Fibroblast of skin of left quadriceps (primary cell): ENCODE measurements at places on chromosomes 5 and 9.

DNA sequence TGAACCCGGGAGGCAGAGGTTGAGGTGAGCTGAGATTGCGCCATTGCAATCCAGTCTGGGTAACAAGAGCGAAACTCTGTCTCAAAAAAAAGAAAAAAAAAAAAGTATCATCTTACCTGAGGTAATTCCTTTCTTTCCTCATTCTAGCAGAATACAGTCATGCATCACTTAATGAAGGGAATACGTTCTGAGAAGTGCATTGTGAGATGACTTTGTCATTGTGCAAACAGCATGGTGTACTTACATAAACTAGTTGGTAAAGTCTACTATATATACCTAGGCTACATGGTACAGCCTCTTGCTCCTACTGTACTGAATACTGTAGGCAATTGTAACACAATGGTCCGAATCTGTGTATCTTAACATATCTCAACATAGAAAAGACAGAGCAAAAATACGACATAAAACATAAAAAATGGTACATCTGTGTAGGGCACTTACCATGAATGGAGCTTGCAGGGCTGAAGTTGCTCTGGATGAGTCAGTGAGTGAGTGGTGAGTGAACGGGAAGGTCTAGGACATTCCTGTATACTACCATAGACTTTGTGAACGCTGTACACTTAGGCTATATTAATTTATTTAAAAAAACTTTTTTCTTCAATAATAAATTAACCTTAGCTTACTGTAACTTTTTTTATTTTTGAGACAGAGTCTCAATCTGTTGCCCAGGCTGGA lies 100.4 kb downstream of the GLDC start:
- no peak for DNase-seq

DNA sequence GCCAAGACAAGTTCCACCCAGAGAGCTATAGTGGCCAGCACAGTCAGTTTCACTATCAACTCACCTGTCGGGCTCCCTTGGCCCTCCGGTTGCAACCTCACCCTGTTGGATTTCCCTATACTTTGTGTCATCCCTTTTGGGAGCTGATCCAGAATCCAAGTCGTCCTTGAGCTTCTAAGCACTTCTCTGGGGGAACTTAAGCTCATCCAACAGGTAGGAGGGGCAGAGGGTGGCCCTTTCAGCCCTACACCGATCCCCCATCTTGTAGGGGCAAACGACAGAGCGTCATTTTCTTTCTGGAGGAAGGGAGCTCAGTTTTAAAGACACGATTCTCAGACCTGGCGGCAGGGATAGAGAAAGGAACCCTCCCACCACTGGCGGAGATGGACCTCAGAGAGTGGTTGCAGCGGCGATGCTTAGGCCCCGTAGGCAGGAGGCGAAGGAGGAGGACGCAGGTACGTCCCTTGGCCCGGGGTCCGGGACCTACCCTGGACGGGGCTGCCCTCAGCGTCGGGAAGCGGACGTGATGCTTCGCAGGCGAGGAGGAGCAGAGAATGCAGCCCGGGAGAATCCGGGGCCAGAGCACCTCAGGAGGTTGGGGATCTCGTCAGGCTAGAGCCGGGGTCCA lies 519 bp downstream of the ZER1 start:
- DNase-seq = no peak

GRCh38 chr9:35636135-35636876 lies 14.4 kb downstream of the SIT1 start:
- no peak for DNase-seq

DNA sequence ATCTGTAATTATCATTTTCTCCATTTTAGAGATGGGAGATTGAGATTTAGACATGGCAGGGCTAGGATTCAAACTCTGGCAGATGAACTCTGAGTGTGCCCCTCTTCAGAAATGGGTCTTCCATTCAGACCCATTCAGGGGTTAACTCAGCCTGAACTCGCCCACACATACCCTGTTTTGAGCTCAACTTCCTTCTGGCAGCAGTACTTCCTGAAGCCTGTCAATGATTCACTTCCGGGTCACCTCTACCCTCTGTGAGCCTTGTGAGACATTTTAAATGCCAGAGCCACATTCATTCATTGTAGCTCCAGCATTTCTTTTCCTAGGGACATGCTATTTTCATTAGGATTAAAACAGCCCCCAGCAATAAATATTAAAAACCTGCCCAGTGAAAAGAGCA lies 209.3 kb upstream of the SLC24A2 start:
- no peak for DNase-seq

- no peak for DNase-seq
Observed at GRCh38 chr9:123036893-123037545, 3.6 kb downstream of the GPR21 start.

DNA sequence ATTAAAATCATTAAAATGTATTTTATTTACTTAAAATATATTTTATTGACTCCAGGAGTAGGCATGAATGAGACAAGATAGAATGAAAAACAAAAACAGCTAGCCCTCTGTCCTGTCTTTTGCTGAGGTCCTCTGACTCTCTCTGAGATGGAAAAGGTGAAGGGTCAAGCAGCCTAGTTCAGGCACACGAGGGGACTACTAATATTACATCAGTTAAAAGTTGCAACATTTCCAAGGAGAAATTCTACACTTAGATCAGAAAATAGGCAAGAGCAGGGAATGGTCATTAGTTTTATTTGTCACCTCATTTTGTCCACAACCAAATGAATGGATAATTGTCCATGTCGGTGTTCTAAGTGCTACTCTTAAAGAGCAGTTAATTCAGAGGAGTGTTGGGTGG lies 148.5 kb downstream of the CDH10 start:
- DNase-seq = no peak

DNA sequence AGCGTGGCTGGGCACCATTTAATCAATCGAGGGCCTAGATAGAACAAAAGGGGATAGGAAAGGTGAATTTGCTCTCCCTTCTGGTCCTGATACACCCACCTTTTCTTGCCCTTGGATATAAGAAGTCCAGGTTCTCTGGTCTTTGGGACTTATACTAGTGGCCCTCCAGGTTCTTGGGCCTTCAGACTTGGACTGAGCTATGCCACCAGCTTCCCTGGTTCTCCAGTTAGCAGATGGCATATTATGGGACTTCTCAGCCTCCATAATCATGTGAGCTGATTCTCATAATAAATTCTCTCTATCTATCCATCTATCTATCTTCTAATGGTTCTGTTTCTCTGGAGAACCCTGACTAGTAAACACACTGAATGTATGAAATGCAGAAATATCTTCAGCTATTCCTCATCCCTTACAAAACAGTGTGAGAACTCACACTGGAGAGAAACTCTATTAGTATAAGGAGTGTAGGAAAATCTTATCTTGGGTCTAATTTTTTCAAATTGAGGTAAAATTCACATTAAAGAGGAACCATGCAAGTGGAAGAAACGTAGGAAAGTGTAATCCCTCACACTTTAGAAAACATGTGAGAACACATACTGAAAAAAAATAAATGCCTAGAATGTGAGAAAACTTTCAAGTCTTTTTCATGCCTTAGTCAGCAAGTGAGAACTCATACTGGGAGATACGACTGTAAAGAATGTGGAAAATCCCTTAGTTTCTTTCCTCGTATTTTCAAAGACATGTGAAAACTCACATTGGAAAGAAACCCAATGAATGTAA lies 15.5 kb downstream of the PCDHB15 start:
- no peak for DNase-seq

DNA sequence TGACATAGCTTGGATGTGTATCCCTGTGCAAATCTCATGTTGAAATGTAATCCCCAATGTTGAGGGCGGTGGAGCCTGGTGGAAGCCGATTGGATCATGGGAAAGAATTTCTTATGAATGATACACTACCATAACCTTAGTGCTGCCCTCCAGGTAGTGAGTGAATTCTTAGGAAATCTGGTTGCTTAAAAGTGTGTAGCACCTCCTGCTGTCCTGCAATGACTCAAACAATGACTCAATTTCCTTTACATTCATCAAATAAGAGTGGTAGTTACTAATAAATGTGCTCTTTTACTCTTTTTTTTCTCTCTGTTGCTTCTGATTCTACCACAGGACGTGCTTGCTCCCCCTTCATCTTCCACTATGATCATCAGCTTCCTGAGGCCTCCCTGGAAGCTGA lies 1696.0 kb upstream of the CDH9 start:
- DNase-seq = no peak

- DNase-seq = no peak
Observed at GRCh38 chr9:70192707-70193106, 66.1 kb upstream of the SMC5 start.

DNA sequence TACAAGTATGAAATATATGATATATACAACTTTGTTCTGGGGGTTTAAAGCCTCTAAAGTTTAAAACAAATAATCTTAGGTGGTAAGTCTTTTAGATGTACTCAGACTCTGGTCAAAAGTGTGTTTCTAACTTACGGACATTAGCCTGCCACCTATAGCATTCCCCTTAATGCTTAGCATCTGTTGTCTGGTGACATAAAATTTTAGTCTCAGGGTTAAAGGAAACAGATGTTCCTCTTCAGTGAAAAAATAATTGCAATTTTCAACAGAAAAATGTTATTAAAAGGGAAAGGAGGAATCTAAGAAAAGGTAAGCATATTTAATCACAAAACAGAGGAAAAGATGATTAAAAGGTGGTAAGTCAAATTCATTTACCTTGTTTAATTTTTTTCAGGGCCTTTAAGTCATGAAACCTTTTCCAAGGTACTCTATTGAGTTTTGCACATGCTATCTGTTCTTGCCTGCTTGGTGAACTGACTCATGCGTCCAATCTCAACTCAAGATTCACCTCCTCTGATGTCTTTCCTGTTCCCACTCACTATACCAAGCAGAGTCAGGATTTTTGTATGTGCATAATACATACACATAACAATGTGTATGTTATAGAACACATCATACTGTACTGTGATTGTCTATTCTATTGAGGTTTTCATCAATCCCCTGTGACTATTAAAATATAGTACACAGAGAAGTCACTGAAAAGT lies 7.9 kb downstream of the TMEM167A start:
- DNase-seq = no peak

DNA sequence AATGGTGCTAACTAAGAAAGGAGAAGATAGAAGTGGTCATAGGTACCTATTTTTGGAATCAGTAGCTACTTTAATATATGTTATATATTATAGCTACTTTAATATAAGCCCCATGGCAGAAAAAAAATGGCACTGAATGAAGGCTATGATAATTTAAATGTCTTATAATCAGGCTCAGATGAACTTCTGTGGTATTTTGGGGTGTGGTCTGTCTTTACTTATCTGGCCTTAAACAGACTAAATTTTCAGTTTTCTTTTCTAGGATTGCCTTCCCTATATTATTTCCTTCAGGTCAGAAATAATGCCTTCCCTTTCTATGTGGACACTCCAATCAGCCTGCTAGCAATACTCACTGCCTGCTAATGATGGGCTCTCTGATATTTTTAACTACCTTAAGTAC lies 292.3 kb downstream of the SLF1 start:
- no peak for DNase-seq

DNA sequence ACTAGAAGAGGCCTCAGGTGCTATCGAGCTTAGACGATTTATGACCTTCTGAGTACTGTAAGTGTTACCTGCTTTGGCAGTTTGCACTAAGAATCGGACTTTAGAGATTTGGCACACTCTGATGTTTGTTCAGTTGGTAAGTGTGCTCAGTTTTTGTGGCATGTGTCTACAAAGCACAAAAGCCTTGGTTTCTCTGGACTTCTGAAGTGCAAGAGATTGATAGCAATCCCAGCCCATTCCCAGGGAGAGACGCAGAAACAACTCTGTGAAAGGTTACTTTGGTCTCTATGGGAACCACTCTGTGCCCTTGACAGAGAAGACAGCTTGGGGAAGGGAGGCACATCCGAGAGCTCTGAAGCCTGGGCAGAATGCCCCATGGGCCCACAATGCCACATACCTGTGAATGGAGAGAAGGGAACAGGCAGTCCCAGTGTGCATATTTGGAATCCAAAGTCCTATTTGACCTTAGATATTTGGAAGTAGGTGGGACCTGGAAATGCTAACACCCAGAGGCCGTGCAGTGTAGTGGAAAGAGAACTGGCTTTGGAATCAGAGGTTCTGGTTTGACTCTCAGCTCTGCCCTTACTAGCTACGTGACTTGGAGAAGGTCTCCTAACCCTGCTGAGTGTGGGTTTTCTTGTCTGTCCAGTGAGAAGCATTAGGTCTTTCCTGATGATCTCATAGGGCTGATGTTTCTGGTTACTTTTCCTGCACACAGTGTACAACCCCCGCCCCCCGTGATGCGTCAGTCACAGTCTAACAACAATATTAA lies 194.3 kb upstream of the VLDLR start:
- no peak for DNase-seq

DNA sequence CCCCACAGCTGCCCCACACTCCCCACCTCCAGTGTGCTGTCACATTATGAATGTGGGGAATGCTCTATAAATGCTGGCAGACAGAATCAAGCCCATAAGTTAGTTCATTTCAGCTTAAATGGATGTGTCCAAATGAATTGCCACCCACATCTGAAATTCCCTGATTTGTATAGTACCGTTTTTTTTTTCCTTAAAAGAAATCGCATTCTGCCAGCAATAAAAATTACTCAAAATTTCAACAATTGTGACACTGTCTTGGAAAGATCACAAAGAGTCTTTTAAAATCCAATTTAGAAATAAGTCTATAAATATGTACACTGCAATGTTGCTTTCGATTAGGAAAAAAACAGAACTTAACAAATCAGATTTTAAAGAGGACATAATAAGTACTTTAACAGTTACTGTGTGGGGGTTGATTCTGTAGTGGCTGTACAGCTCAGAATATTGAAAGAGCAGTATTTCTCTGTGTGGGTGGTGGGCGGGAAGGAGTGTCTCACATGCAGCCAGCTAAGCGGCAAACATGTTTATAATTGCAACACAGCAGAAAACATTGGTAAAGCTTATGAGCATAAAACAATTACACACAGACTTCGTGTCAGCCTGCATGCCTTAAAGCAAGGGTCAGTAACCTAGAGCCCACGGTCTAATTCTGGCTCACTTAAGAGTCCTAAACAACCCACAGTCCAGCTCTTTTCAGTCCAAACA lies 24.9 kb upstream of the CSNK1G3 start:
- DNase-seq = no peak

- DNase-seq = peak; percentile 42
Observed at GRCh38 chr9:72856972-72857623, 95.8 kb downstream of the ALDH1A1 start.

DNA sequence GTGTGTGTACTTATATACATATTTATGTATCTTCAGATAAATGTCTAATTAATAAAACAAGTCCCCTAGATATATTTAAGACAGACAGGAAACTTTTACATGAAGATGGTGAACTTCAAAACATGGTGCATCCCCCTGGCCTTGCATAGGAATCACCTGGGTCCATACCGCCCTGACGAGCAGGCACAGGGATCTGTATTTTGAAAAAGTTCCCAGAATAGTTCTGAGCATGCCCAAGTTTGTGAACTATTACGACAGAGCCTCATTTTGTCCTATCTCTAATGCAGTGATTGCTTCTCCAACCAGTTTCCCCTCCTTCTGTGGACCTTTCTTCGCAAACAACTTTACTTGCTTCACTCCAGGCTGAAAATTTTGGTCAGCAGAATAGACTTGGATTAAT lies 98.1 kb downstream of the APBA1 start:
- no peak for DNase-seq

DNA sequence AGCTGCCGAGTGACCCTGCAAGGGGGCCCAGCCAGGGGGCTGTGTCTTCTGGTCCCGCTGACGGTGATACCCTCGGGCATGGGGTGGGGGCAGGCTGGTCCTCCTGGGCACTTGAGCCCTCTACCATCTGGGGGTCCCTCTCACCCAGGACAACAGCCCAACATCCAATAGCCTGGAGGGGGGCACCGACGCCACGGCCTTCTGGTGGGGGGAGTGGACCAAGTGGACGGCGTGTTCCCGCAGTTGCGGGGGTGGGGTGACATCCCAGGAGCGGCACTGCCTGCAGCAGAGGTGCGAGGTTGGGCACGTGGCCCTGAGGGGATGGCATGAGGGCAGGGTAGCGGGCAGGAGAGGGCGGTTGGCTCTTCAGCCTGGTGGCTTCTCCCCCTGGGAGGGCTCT lies 2.8 kb downstream of the ADAMTSL2 start:
- no peak for DNase-seq
